ENCODE measurements at places on chromosomes 4 and X. TPM values are rescaled to one million over a fixed set of nuclear protein-coding genes. Genes with fewer than 3 reads are reported as not detected.

DNA sequence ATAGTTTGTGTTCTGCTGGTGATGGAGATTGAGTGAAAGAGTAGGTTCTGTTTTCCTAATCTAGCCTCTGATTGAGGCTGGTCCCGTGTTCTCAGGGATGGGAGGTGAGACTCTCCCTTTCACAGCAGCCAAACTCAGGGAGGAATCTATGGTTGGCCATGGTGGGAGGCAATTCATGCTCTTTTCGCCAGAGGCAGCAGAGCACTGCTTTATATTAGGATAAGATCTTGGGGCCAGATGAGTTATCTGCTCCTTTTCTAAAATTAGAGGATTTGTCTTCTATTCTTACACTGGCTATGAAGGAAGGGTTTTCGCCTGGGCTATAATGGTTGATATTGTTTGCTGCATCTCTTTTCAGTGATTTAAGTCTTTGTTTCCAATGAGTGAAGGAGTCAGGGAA, 63.9 kb upstream of the NLGN4X start:
- DNase-seq, result no peak

Gene PAGE4
- not detected for total RNA-seq

Gene RAB40A
- not detected for total RNA-seq

GRCh38 chr4:2341911-2342652, 76.4 kb downstream of the ZFYVE28 start:
- DNase-seq, result no peak

DNA sequence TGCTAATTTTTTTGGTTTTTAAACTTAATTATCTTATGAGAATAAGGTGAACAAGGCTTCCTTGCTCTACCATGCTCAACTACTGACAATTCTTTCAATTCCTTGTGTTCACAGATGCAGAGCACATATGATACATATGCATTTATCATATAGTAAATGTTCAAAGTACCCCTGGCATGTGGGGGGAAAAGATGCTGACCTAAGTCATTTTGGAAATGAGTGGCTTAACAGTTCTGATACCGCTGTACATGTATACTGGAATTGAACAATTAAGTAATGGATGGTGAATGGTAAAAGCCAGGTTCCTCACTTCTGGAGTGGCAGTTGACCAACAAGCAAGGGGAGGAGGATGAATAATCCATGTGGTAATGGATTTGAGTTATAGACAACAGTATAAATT, 149.6 kb downstream of the NAF1 start:
- DNase-seq, result no peak

DNA sequence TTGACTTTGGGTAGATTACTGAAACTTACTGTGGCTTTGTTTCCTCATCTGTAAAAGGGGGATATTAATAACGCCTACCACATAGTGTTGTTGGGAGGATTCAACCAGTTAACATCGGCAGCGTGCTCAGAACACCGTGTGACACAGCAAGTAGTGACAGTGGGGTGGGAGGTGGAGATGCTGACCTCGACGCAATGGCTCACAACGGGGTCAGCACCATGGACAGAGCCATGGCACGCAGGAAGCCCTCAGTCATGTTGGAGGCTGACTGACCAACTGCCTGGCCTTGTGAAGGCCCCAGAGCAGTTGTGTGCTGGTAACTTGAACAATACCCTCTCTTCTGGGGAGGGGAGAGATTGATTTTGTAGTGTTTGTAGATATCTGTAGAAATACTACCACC, 93.2 kb downstream of the WFS1 start:
- no peak for DNase-seq

DNA sequence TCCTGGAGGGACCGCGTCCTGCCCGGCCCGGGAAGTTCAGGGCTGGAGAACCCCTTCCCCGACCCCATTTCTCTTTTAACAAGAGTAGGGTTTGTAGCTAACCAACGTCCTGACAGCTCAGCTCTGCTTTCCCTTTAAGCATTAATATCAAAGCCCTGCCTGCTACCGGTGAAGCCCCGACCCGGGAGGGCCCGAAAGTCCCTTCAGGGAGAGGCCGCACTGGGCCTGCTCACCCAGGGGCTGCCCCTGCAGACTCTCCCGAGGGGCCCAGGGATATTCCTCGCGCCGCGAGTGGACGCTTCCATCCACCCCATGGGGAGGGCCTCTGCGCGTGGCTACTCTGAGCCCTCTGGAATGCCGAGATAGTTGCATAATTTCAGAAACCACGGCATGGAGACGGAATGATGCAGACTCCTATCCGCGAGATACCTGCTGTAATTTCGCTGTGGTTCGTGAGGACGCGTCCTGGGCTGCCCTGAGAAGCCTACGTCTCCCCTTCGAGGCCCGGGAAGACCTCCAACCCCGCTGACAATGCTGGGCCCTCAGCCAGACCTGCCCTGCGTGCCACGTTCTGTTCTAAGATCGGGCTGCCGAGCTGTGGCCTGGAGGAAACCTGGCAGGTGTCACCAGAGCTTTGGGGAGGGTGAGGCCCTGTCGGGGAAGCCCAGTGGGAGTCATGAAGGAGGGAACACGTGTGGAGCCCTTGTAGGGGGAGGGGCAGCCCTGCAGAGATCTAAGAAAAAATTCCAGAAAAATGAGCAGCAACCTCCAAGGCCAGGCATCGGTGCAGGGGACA, 999 bp upstream of the CTBP1 start:
- no peak for DNase-seq

Gene KLHL13
- total RNA-seq, result 15.5 TPM

DNA sequence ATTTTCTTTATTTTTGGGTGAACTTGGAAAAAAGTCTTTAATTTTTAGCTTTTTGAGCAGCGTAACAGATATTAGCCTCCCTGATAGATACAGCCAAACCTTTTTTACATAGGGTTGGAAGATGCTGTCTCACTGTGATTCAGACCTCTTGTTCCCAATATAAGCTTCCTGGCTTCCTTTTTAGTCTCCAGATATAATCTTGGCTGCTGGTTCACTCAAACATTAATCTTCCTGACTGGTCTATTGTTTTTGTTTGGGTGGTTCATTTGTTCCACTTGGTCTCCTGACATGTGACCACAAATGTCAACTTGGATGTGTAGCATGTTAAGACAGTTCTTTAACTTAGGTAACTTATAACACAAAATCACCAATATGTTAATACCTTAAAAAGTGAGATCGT, 23.0 kb downstream of the RPA4 start:
- peak; percentile 60 for DNase-seq

DNA sequence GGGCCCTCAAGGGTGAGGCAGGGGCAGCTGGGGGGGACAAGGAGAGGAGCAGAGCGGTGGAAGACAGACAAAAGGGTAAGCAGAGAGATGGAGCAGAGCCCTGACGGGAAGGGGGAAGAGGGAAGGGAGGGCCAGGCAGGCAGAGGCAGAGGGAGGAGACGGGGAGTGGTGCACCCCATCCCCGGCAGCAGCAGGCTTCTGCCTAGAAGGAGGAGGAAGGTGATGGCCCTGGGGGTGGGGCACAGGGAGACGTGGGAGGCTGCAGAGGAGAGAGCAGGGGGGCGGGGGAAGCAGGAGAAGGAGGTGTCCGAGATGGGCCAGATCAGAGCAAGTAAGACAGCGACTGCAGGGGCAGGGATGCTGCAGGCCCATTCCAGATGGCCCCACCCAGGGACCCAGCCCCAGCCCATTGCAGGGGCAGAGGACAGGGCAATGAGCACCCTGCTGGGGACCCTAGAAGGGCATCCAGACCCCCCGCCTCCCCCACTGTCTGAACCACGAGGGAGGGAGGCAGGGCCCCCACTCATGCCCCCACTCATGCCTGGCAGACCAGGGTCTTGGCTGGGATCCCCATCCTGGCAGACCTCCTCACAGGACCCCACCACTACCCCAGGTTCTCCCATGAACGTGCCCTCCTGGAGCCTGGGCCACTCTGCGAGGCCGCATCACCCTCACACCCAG, 2.7 kb downstream of the L1CAM start:
- no peak for DNase-seq

DNA sequence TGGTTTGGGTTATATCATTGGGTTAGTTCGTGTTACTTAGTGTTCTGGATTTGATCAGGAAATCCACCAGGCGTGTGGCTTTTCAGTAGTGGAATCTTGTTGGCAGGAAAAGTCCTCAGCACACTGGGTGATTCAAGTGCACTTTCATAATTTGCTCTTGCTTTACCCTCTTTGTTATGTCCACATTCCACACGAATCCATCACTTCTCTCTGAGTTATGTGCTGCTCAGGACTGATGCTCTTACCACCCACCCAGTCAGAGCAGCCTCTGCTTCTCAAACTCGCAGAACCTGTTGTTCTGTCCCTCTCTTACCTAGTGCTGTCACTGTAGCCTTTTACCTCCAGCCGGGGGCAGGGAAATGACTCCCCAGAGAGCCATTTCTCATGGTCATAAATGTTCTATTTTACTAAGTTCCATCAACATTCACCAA, 37.2 kb upstream of the SCRG1 start:
- DNase-seq, result no peak
